ENCODE measurements at places on chromosomes 6 and 20. TPM values are rescaled to one million over a fixed set of nuclear protein-coding genes. Genes with fewer than 3 reads are reported as not detected.

The ZNF165 gene
- 2.1 TPM for polyA plus RNA-seq

The SASH1 gene
- 10.3 TPM for polyA plus RNA-seq

The SNAP91 gene
- polyA plus RNA-seq: 0.51 TPM

The HCK gene
- 20.7 TPM for polyA plus RNA-seq

DNA sequence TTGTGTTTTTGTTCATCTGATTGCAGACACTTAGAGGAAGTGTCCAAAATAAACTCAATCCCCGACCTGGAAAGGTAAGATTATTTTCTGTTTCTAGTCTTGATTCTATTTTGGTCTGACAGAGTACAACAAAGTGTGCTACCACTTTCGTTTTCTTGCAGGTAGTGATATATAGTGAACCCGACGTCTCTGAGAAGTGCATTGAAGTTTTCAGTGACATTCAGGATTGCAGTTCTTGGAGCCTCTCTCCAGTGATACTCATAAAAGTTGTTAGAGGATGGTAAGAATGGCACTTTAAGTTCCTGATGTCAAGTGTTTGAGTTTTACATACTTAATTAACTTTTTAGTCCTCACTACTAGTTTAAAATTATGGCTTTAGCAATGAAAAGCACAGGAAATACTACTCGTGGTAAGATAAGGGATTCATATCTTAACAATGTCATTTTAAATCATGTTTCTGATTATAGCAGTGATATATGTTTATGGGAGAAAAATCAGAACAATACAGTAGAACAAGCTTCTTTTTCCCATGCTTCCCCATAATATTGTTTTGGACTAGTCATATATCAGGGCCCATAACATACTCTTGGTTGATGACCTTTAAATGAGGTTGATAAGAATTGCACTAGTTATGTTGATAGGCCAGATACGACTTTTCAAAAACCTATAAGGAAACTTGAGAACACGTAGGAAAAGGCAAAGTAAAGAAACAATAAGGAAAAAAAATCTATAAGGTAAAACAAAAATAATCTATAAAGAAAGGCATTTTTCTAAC lies 104.0 kb downstream of the RTN4IP1 start:
- no peak for DNase-seq

GRCh38 chr6:72401865-72402264 lies 220.0 kb upstream of the KCNQ5 start:
- DNase-seq: no peak

DNA sequence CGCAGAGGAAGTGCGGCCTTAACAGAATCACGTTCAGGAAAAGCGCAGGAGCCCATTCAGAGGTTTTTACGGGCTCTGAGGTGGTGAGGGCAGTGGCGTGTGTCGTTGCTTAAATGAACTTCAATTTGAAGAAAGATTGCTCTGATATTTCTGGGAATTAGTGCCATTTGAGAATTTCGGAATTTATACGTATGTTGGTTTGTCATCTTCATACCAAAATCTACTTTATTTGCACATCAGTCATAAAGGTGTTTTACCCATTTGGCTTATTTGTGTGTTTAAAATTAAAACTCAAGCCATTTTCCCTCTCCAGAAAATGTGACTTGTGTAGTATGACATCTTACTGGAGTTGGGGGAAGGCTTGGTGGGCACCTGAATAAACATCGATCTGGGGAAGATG lies 48.1 kb upstream of the TULP4 start:
- DNase-seq: no peak

DNA sequence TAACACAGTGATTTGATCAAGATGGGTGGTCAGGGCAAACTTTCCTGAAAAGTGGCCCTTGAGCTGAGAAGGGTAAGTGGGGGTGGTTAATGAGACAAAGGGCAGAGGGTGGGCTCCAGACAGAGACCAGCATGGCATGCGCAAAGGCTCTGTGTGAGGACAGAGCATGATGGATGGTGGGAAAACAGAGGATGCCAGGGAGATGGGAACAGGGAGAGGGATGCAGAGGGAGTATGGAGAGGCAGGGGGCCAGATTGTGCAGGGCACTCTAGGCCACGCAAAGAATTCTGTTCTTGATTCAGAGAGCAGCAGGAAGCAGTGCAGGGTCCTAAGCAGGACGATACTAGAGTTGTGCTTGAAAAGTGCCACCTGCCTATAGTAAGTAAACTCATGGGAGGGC lies 394.4 kb downstream of the BTBD9 start:
- DNase-seq: no peak

- no peak for DNase-seq
These were observed 33.3 kb downstream of the GSTA3 start for GRCh38 chr6:52876056-52876787.

GRCh38 chr20:56928007-56928406 lies 298.9 kb downstream of the TFAP2C start:
- no peak for DNase-seq

GRCh38 chr6:40588480-40588879 lies 1.3 kb upstream of the LRFN2 start:
- DNase-seq: no peak

Data from aorta (tissue), 5 donors.